Colonic mucosa (tissue), 4 donors: ENCODE measurements at places on chromosomes 16 and 17. TPM values are rescaled to one million over a fixed set of nuclear protein-coding genes. Genes with fewer than 3 reads are reported as not detected.

The FZD2 gene
- 2.0 TPM for total RNA-seq

GRCh38 chr17:21394265-21394664 lies 18.1 kb downstream of the KCNJ12 start:
- DNase-seq: no peak
- H3K4me1 ChIP-seq: no peaks in the 10 kb centered on the region
- no peaks in the 10 kb centered on the region for H3K27me3 ChIP-seq
- H3K36me3 ChIP-seq: no peaks in the 10 kb centered on the region

GRCh38 chr17:40268141-40268712 lies 19.5 kb upstream of the CDC6 start:
- DNase-seq: no peak
- H3K36me3 ChIP-seq: peaks cover 4% of the 10 kb centered on the region
- no peaks in the 10 kb centered on the region for H3K4me1 ChIP-seq
- H3K27ac ChIP-seq: no peak overlapping the region
- H3K27me3 ChIP-seq: no peaks in the 10 kb centered on the region
- H3K4me3 ChIP-seq: no peak overlapping the region

GRCh38 chr17:41799366-41799765 lies 12.4 kb downstream of the P3H4 start:
- peaks cover 4% of the 10 kb centered on the region for H3K4me1 ChIP-seq
- no peak overlapping the region for H3K4me3 ChIP-seq
- no peaks in the 10 kb centered on the region for H3K36me3 ChIP-seq
- DNase-seq: no peak
- H3K27me3 ChIP-seq: no peaks in the 10 kb centered on the region

The RAB37 gene
- 7.2 TPM for total RNA-seq

DNA sequence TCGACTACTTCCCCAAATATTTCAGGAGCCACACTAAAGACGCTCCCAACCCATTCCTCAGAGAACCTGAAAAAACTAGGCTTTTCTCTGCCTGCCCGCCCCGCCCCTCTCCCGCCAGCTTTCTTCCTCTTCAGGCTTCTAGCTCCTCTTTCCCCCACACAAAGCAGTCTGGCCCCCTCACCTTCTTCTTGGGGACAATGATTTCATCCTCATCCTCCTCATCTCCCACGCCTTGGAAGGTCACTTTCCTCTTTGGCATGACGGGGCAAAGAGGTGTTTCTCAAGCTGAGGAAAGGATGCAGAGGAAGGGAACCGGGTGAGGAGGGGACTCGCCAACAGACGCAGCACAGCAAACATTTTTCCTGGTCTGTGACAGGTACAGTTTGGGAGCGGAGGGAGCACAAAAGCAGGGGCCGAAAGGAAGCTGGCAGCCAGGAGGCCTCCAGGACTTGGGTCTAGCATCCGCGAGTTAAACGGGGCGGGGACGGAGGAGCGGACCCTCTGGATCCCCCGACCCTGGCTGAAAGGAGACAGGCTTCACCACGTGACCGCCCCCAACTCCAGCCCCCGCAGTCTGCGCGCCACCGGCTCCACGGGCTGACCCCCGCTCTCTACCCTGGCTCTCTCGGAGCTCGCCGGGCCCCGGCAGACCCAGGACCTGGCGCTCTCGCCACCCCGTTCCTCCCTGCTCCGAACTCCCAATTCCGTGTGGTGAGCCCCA lies 525 bp downstream of the CD2BP2 start:
- peak; percentile 55 for DNase-seq
- H3K36me3 ChIP-seq: peaks cover 8% of the 10 kb centered on the region
- H3K27me3 ChIP-seq: no peaks in the 10 kb centered on the region

- H3K4me3 ChIP-seq: no peak overlapping the region
- no peak for DNase-seq
- no peaks in the 10 kb centered on the region for H3K4me1 ChIP-seq
- no peak overlapping the region for H3K27ac ChIP-seq
- no peaks in the 10 kb centered on the region for H3K27me3 ChIP-seq
- no peaks in the 10 kb centered on the region for H3K36me3 ChIP-seq
These were observed 44.5 kb upstream of the CDYL2 start for GRCh38 chr16:80848862-80849261.

DNA sequence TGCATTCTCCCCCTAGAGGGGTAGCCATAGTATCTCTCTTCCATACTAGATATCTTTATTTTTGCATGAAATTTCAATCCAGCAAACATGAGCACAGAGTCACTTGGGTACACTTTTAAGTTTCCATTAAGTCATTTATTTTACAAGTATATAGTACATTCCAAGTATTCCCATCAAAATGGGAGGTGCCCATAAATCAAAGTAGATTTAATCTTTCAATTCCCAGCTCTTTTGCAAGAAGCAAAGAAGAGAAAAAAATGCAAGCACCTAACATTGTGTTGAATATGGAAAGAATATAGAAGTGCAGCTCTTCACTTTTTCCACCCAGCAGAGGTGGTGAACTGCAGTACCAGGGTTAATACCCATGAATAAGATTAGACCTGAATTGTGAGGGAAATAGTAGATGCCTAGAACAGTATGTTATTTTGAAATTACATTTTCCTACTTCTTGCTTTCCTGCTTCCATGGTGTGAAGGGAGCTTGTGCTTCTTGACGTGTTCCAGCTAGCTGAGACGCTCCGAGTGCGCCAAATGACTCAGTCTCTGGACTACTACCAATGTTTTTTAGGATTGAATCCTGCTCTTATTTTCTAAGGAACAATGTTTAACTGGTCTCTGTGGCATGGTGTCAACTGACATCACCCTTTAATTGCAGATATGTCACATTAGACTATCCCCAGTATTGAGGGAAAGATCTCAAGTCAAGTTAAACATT lies 151.1 kb upstream of the MAF start:
- DNase-seq: peak; percentile 42
- no peaks in the 10 kb centered on the region for H3K4me1 ChIP-seq
- no peaks in the 10 kb centered on the region for H3K36me3 ChIP-seq
- no peaks in the 10 kb centered on the region for H3K27me3 ChIP-seq

GRCh38 chr17:2929881-2930533 lies 133.4 kb downstream of the OR1D5 start:
- no peaks in the 10 kb centered on the region for H3K36me3 ChIP-seq
- H3K4me3 ChIP-seq: no peak overlapping the region
- H3K27ac ChIP-seq: peak overlapping the region; percentile 15
- peak; percentile 68 for DNase-seq
- no peaks in the 10 kb centered on the region for H3K4me1 ChIP-seq

The GP1BA gene
- total RNA-seq: not detected

The CCL5 gene
- 3.6 TPM for total RNA-seq

GRCh38 chr16:57563487-57563750 lies 21.0 kb downstream of the ADGRG5 start:
- H3K4me3 ChIP-seq: no peak overlapping the region
- H3K36me3 ChIP-seq: no peaks in the 10 kb centered on the region
- DNase-seq: no peak
- H3K27ac ChIP-seq: no peak overlapping the region
- no peaks in the 10 kb centered on the region for H3K4me1 ChIP-seq

DNA sequence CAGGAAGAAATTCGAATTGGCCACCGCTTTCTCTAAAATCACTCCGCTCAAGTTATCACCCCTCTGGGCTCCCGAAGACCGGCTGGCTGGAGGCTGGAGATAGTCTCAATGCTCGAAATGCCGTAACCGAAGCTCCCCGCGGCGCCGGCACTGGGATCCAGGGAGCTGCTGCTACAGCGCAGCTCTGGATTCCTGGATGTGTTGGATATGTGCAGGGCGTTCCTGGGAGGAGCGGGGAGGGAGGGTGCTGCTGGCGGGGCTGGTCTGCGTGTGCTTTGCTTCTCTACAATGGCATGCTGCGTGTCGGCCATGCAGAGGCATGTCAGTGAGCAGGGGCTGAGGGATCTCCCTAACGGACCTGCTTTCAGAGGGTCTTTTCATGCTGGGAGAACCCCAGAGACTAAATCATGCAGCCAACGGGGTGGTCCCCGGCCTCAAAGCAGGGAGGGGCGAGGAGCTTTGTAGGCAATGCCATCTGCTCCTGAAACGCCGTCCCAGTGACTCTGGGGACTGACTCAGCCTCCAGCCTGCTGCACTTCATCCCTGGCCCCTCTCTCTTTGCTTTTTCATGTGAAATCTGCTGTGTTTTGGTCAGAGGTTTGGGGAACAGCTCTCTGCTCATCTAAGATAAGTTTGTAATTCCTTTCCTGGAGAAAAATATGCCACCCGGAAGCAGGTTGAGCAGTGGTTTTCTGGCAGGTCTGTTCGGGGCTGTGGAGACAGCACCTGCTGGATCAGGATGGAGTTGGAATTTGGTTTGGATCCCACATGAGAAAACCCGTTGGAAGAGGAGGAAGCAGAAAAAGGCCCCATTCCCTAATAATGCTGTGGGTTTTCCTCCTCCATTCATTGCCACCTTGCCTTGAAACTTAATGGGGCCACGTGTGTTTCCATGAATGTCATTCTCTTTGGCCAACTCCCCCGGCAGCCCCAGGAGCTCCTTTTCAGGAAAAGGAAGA lies 311.4 kb downstream of the SEC14L1 start:
- peak; percentile 83 for DNase-seq
- H3K27me3 ChIP-seq: no peaks in the 10 kb centered on the region
- no peaks in the 10 kb centered on the region for H3K36me3 ChIP-seq
- peak overlapping the region; percentile 88 for H3K27ac ChIP-seq
- peaks cover 23% of the 10 kb centered on the region for H3K4me1 ChIP-seq

GRCh38 chr16:11685844-11686618 lies 17.8 kb downstream of the SNN start:
- peaks cover 4% of the 10 kb centered on the region for H3K36me3 ChIP-seq
- H3K4me1 ChIP-seq: peaks cover 16% of the 10 kb centered on the region
- H3K27me3 ChIP-seq: no peaks in the 10 kb centered on the region
- no peak for DNase-seq
- no peak overlapping the region for H3K27ac ChIP-seq
- H3K4me3 ChIP-seq: no peak overlapping the region
